WTC11 (cell line): ENCODE measurements at places on chromosomes 12 and 14. TPM values are rescaled to one million over a fixed set of nuclear protein-coding genes. Genes with fewer than 3 reads are reported as not detected.

- DNase-seq: no peak
Measured at GRCh38 chr14:55537782-55538181, 42.2 kb upstream of the KTN1 start.

DNA sequence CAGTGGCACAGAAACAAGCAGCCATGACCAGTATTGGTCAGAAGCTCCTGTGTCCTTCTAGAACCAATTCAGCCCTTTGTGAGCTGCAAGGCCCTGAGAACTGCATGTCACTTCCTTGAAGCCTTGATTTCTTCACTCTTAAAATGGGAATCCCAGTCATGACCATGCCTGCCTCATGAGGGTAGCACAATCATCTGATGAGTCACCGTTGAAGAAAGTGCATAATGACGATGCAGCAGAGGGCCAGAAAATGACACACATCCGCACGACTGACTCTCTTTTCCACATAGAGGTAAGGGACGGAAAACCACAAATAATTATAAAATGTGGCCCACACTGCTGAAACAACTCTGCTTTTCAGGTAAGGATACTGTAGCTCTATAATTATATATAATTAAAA, 777.4 kb downstream of the BCL11B start:
- DNase-seq: no peak

GRCh38 chr14:68140806-68141205, 321.2 kb downstream of the RAD51B start:
- no peak for DNase-seq

DNA sequence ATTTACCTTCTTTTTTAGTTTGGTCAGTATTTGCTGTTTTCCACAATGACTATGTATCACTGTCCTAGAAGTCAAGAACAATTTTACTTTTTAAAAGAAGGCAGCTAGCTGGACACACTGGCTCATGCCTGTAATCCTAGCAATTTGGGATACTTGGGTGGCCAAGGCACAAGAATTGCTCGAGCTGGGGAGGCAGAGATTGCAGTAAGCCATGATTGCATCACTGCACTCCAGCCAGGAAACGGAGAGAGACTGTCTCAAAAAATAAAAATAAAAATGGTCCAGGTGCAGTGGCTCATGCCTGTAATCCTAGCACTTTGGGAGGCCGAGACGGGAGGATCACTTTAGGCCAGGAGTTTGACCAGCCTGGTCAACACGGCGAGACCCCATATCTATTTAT, 28.3 kb downstream of the MDM1 start:
- no peak for DNase-seq

- no peak for DNase-seq
Measured at GRCh38 chr14:74959596-74960180, 4.3 kb upstream of the PGF start.

Gene TMCC3
- total RNA-seq: 2.0 to 2.4 TPM (median 2.2 TPM) in 3 replicates

Gene KCNMB4
- total RNA-seq: 21.5 to 23.3 TPM (median 21.5 TPM) in 3 replicates

Gene SMOC1
- 0.76 to 1.1 TPM (median 1.0 TPM) in 3 replicates for total RNA-seq

Gene PRKAG1
- total RNA-seq: 37.9 to 41.6 TPM (median 38.0 TPM) in 3 replicates

Gene NPAS3
- 1.8 to 3.2 TPM (median 1.8 TPM) in 3 replicates for total RNA-seq

Gene C12orf60
- total RNA-seq: 1.3 to 2.0 TPM (median 1.8 TPM) in 3 replicates
